ENCODE measurements at places on chromosomes 3 and 15.

DNA sequence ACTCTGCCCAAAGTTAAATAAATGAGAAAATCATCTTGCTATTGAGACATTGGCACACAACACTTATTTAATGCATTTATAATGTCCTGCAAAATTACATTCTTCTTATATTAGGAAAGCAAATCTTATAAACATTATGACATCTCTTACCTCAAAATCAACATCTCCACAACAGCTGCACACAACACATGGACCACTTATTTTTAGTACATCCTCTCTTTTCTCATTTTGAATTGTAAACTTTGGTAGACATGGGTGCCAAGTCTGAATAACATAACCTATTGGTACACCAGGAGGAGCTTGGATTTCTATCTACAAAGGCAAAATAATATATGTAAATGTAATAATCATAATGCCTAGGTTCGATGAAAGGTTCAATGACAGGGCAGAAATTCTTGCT lies 23.0 kb downstream of the PLSCR1 start:
- DNase-seq: no peak

GRCh38 chr3:27090275-27091041 lies 278.7 kb downstream of the NEK10 start:
- DNase-seq: no peak

GRCh38 chr15:100713163-100713867 lies 110.9 kb downstream of the ASB7 start:
- no peak for DNase-seq

DNA sequence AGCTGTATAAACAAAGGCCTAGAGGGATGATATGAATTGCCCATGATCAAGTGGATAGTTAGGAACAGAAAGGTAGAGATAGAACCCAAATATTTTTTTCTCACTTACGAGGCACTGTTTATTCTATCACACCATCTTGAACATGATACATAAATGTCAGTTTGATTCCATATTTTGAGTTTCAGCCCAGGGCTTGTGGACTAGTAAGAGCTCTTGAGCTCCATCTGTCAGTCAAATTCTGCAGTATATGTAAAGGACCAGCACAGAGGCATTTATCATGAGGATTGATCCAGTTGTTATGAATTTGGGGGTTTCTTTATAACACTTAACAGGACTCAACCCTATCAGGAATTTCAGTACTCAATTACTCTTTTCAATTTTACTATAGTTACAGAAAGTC lies 4.8 kb downstream of the SLC27A2 start:
- DNase-seq: peak; percentile 17

- DNase-seq: no peak
Measured at GRCh38 chr15:58473724-58474123, 41.9 kb downstream of the LIPC start.

DNA sequence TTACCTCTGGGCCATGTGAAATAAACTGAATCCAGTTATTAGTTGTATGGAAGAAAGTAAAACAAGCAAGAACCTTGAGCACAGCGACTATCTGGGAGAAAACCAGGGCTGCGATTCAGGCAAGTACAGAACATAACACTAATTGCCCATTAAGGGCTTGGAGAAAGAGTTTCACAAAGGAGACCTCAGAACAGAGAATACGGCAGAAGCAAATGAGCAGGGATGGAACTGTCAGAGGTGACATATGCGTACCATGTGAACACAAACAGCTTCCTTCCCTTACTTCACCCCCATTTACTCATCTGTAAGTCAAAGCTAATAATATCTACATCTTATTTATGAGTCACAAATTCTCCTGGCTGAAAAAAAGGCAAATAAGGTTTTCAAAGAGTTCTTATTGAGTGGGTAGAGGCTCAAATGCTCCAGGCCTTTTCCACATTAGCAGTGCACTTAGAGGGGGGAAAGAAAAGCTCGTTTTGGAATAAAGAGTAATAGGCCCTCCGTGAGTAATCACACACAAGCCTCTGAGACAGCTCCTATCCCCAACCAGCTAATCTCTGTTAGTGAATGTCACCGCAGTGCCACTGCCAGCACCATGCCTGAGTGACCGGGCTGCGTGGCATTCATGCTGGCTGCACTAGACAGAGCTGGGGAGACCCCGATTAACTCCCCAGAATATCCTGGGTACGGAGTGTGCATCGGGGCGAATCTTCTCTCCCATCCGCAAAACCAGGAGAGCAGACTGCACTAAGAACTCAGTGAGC lies 2.6 kb downstream of the PCSK6 start:
- no peak for DNase-seq

- DNase-seq: no peak
Measured at GRCh38 chr15:77739591-77740378, 107.1 kb upstream of the LINGO1 start.

- no peak for DNase-seq
Measured at GRCh38 chr3:197169028-197169427, 129.4 kb downstream of the DLG1 start.

GRCh38 chr3:123152687-123153086 lies 49.1 kb upstream of the SEC22A start:
- no peak for DNase-seq

DNA sequence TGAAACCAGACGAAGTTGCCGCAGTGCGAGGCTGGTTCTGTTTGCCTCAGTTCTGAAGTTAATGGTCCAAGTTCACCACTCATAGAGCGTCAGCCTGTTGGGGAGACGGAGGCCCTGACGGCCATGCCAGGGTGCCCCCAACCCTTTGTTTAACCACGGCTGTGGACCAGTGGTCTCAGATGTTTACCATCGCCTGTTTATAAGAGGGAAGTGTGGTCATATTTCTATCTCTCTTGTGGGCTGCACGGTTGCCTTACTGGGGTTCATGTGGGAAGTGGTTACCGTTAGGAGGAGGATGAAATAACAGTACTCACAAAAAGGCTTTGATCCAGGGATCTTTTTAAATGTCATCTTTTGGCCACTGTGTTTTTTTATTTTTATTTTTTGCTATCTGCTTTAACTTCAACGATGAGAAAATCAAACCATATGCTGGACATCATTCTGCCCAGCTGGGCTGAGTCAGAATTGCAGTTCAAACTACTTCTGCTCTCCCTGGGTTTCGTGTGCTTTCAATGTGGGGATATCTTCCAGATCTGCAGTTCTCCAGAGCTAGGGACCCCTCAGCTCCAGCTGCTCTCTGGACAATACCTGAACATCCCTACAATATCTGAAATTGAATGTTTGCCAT lies 17.8 kb downstream of the SMAD3 start:
- DNase-seq: no peak

GRCh38 chr3:14780927-14781507 lies 37.7 kb upstream of the FGD5 start:
- no peak for DNase-seq

DNA sequence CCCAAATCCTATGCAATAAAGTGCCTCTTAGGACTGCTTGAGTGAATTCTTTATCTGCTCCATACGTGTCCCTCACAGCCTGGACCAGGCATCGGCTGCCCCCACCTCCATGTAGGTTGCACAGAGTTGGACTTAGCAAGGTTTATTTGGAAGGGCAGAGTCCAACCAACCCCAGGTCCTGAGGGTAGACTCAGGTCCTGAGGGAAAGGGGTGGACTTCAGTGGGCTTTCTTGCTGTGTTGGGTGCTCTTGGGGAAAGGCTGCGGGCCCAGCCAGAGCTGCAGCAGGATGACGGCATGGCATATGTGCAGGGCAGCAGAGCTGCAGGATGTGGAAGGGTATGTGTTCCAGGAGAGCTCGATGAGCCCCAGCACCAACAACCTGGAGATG lies 6.5 kb downstream of the ALG3 start:
- no peak for DNase-seq

GRCh38 chr3:185992831-185993374 lies 55.1 kb upstream of the TRA2B start:
- no peak for DNase-seq

DNA sequence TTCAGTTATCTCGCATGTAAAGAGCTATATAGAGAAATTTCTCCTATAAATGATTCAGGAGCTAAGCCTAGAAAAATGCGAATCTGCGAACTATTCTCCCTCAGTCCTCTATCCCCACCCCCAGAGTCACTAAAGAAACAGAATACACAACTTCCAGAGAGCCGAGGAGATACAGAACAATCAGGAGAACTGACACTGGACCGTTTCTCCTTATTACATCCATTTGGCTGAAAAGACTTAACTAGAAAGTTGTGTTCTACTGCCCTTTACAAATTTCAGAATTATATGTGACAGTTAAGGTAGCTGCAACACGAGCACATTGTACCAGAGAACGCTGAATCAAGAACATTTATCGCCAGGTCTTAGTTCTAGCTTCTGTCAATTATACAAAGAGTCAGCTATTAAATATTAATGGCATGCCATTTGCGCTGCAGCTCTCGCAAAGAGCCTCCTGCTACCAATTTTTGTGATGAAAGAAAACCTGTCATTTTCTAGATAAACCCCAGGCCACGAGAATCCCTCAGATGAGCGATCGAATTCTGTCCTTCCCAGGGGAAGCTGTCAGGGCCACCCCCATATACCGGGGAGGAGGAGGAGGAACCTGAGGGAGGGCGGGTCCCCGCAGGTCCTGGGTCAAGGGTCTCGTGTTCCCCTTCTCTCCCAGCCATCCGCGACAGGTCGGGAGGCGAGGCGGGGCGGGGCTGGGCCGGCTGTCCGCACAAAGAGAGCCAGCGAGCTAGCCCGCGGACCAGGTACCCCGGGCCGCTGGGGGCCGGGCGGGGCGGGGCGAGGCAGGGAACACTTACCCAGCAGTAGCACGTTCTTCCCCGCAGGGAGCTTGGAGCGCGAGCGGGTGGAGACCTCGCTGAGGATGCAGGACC lies 878 bp downstream of the DYNC1LI1 start:
- peak; percentile 52 for DNase-seq

DNA sequence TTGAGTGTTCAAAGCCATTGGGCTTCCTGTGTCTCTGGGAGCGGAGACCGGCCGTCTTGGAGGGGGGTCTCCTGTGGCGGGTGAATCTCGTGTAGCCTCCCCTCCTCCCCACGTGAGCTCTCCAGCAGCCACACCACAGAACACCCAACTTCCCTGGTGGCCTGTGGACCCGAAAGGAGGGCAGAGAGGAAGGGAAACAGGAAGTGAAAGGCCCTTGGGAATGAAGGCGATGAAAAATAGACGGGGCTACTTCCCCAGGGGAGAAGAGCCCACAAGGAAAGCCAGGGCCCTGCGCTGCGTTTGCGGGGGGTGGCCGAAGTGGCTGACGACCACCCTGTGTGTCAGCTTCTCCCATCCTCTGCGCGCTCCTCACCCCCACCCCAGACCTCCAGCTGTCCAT lies 5.4 kb downstream of the ANKRD63 start:
- DNase-seq: no peak

- peak; percentile 55 for DNase-seq
Measured at GRCh38 chr15:58932710-58933280, 684 bp downstream of the SLTM start.

DNA sequence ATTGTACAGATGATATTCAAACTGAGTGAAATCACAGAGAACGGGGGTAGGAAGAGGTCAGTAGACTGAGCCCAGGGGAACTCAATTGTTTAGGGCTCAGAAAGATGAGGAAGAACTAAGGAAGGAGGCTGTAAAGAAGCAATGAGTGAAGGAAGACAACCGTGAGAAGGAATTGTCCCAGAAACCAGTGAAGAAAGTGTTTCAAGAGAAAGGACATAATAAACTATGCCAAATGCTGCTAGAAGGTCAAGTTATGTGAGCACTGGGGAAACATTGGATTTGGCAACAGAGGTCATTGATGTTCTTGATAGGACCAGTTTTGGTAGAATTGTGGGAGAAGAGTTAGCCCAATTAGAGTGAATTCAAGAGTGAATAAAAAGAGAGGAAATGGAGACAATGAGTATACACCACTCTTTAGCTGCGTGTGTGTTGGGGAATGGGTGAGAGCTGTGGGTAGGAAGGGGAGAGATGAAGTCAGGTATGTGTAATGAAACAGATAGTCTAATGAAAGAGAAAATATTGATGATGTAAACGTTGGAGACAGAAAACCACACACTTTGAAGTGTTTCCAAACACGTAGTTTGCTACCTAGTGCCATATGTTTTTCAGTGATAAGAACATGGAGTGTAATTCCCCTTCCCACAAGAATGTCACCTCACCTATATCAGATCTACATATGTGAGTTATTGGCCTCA lies 42.5 kb upstream of the MME start:
- DNase-seq: no peak

DNA sequence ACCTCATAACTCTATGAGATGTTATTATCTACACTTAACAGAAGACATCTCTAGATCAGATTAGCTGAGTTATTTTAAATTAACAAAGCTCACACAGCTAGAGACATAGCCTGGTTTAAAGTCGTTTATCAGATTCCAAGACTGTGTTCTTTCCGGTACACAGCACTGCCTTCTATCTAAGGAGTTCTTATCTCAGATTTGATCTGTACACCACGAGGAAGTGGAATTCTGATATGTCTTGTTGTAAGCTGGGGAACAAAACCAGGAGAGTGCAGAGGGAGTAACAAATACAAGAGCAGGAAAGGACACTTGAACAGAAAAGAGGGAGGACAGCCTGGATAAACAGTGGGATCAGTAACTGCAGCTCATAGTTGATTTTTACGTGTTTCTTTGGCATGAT lies 61.7 kb upstream of the KCNMB2 start:
- no peak for DNase-seq

GRCh38 chr3:175227126-175227525 lies 368.0 kb downstream of the NAALADL2 start:
- DNase-seq: no peak

GRCh38 chr15:41944313-41944940 lies 27.9 kb downstream of the EHD4 start:
- DNase-seq: no peak

GRCh38 chr3:141371882-141372281 lies 3.6 kb downstream of the ZBTB38 start:
- DNase-seq: no peak

DNA sequence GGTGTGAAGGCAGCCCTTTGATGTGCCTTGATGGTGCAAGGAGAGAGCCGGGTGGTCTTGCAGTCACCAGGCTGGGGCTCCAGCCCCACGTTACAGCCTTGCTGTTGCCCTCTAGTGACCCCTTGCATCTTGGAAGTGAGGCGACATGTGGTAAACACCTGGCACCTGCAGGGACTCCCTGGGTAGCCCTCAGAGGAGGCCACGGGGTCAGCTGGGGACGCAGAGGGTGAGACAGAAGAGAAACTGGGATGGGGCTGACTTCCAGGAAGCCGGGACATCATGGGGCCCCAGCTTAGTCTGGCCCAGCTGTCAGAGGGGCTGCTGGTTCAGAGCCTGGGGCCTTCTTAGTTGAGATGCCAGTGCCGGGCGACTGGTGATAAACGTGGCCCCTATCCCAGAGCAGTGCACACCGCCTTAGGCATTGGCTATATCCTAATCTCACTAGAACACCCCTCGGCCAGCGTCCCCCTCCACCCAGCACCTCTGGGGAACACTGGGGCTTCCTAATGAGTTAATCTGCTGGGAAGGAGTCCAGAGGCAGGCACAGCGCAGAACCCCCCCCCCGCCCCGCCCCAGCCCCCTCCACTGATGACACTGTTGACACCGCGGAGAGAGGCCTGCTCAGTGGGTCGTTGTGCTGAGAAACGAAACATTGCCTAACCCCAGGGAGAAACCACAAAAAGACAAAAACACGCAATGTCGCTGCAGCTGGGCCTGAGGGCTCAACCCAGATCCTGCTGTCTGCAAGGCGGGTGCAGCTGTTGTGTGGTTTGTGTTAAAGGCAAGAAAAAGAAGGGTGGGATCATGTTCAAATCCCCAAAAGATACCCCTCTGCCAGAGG lies 60.5 kb upstream of the KLF13 start:
- DNase-seq: no peak

Data from NCI-H2171 treated with DMSO at 0.1 percent for 48 hours (cell line).